ENCODE measurements at places on chromosomes 12 and 14. TPM values are rescaled to one million over a fixed set of nuclear protein-coding genes. Genes with fewer than 3 reads are reported as not detected.
A peak's percentile ranks its signal among the peaks of the same experiment; 100 is the strongest.

GRCh38 chr14:96094211-96094610 is 55.0 kb downstream of the C14orf132 start:
- no peak for DNase-seq

DNA sequence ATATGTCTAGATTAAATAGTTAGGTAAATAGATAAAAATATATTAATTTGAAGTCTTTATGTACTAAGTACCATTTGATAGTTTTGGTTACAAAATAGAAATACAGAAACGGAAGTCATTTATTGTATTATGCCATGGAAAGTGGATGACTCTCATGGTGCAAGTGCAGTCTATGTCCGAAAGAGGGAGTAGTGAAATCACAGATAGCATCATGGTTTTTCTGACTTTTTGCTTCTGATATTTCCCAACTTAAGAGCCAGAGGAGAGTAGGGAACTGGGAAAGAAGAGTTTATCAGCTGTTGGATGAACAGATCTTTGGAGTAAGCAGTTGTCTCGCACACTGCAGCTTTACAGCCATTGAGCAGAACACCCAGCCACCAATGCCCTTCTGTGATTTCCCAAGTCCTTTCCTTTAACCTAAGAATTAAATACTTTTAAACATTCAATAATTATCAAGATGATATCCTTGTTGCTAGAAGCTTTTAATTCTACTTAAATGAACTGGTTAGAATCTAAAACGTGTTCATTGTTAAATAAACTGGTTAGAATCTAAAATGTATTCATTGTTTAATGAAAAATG is 18.4 kb upstream of the SRGAP1 start:
- DNase-seq = no peak

GRCh38 chr14:20606902-20607242 is 15.7 kb upstream of the RNASE12 start:
- no peak for DNase-seq

GRCh38 chr14:81903477-81903876 is 369.8 kb upstream of the SEL1L start:
- DNase-seq = peak; percentile 42

DNA sequence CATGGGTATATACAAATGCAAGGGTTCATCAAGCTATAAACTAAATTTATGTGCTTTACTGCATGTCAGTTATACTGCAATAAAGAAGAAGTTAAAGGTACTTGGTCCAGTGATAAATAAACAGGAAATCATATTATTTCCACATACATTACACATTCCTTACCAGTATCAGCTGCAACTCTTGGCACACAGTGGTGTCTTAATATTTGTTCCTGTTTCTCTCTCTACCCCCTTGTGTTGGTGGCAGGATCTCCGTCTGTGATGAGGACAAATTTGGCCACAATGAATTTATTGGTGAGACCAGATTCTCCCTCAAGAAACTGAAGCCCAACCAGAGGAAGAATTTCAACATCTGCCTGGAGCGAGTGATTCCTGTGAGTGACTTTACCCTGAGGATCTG is 19.2 kb upstream of the OAS1 start:
- no peak for DNase-seq

DNA sequence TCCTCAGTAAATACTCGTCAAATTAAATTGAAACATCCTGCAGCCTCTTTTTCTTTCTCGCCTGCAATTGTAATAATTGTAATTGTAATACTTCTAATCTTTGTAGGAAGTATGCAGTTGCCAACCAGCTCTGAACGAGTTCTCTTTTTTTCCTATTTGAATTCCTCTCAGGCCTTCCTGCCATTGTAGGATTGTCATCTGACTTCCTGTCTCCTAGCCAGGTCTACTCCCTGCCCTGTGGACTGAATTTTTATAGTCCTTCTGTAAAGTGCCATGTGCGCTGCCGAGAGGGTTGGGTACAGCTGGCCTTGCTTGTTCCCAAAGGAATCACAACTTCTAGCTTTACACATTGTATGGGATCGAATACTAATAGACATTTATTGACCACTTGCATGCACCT is 183.3 kb downstream of the SSPN start:
- no peak for DNase-seq

DNA sequence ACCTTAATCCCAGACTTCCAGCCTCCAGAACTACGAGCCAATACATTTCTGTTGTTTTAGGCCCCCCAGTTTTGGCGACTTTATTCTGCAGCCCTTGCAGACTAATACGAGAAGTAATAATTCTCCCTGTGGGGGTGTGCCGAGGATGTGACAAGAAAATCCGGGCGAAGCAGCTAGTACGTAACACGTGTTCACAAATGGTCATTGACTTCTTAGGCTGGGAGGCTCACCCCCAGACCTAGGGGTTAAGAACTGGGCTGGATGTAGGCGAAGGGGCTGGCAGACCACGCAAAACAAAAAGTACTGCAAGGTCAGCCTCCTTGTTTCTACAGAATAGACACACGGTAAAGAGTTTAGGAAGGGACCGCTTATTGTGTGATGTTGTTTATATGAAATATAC is 69.8 kb upstream of the ESRRB start:
- DNase-seq = no peak

DNA sequence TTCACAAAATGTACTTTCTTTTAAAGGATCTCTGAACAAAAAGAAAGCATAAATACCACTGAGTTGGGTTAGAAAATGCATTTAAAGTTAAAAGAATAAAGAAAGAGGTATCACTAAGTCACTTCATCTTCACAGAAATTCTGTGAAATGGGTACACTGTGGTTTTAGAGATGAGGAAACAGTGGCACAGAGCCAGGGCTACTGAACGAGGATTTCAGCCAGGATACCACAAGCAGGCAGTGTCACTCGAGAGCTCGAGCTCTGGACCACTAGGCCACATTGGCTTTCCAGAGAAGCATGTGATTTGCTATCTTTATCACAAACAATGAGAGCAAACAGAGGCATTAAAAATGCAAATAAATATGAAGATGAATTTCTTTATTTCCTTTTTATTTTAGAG is 51.0 kb downstream of the WDHD1 start:
- DNase-seq = no peak

- DNase-seq = no peak
These were observed 277.7 kb downstream of the TMTC2 start for GRCh38 chr12:82964446-82964845.

- peak; percentile 73 for DNase-seq
These were observed 122.1 kb downstream of the PRKD1 start for GRCh38 chr14:29805415-29806123.

- DNase-seq = peak; percentile 82
These were observed 101.9 kb upstream of the RTL1 start for GRCh38 chr14:101005447-101005846.

DNA sequence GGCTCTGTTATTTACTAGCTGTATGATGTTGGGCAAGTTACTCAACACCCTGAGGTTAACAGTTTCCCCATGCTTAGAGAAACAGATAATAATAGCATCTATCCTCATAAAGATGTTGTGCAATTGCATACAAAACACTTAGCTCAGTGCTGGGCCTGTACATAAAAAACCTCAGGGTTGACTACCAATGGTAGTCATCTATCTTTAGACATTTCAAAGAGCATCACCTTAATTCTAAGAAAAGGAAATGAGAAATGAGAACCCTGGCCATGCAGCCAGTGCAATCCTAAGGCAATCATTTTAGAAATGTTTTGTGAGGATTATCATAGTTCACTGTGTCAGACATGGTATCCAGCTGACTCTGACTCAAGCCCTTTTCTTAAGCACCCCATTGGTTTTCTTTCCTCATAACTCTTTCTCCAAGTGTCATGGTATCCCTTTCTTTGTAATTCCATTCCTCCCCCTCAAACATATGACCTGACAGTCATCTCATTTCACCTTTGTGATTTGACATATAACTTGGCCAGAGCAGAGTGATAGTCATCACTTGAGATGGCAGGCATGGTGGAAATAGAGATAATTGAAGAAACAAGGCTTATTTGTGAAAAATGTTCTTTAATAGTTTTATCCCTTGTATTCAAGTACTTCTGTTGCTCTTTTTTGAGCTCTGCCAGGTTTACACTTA is 29.5 kb upstream of the OSBPL8 start:
- DNase-seq = no peak

- no peak for DNase-seq
These were observed 379.4 kb downstream of the RPS29 start for GRCh38 chr14:49206828-49207227.

GRCh38 chr12:39574785-39575497 is 44.7 kb downstream of the ABCD2 start:
- DNase-seq = no peak

GRCh38 chr12:26231470-26231869 is 36.1 kb downstream of the SSPN start:
- DNase-seq = no peak

DNA sequence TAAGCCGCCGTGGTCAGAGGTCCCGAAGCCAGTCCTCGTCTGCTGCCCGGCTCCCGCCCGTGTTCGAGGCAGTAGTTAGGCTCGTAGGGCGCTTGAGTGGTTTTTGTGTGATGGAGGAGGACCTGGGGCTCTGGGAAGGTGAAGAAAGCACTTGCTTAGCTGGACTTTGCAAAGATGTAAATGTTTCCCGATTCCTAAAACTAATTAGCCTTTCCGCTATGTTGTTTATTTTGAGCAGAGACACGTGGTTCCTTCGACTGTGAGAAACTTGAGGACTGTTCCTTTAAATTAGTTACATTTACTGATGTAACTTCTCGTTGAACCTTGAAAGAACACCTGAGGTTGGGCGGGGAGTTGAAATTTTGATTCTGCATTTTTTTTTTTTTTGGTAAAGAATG is 33.9 kb downstream of the MIA2 start:
- DNase-seq = no peak

DNA sequence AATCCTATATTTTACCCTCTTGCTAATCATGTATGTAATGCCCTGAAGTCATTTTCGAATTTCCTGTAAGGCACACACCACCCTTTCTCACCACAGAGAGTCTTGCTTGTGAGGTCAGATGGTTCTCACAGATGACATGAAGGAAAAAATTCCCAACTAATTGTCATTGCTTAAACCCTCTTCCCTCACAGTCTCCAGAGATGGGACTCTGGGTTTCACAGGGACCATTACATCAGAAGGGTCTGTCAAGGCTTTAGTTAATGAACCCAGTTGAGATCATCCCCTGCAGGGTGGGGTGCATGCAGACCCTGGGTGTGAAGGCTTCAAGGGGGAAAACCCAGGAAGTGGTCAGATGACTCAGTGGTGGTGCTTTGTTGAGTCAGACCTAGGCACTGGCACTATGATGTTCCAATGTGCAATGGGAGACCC is 229.6 kb downstream of the BCAT1 start:
- DNase-seq = no peak

Gene ITPK1
- 123 TPM for total RNA-seq

Gene SIX4
- 1.4 TPM for total RNA-seq

Gene SYCP3
- not detected for total RNA-seq

Gene LHX5
- total RNA-seq = not detected

Gene WIF1
- 0.62 TPM for total RNA-seq

Gene KRT78
- not detected for total RNA-seq

Gene OR6C2
- not detected for total RNA-seq

Gene AQP2
- not detected for total RNA-seq

Gene HOXC12
- not detected for total RNA-seq

Gene LRRC10
- total RNA-seq = 39.2 TPM

Gene CD9
- total RNA-seq = 46.9 TPM

Gene PIWIL1
- total RNA-seq = not detected

Gene MEG3
- 34.8 TPM for total RNA-seq

Gene PLBD1
- 24.4 TPM for total RNA-seq
